ENCODE measurements at places on chromosomes 3 and 15. TPM values are rescaled to one million over a fixed set of nuclear protein-coding genes. Genes with fewer than 3 reads are reported as not detected.
A peak's percentile ranks its signal among the peaks of the same experiment; 100 is the strongest.

GRCh38 chr3:127018306-127018828, 35.5 kb downstream of the PLXNA1 start:
- DNase-seq: no peak

- DNase-seq: no peak
These were observed 276.6 kb downstream of the UACA start for GRCh38 chr15:70486451-70487386.

- DNase-seq: no peak
These were observed 136.3 kb downstream of the IMPG2 start for GRCh38 chr3:101184111-101184510.

GRCh38 chr3:119146578-119147375, 812 bp downstream of the TEX55 start:
- DNase-seq: no peak

DNA sequence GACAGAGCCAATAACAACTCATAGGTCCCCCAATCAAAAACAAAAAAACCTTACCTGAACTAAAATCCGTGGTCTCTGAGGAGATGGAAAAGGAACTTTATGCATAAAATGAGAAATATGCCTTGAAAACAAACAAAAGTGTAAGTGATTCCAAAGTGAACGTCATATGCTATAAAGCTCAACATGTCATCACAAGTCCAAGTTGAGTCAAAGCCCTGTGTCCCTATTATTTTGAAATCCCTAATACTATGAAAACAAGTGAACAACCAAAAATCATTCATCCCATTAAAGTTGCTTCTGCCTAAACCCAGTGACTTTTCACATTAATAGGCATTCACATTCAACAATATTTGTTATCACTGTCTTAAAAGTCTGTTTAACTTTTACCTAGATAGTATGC, 59.4 kb downstream of the DENND4A start:
- no peak for DNase-seq

DNA sequence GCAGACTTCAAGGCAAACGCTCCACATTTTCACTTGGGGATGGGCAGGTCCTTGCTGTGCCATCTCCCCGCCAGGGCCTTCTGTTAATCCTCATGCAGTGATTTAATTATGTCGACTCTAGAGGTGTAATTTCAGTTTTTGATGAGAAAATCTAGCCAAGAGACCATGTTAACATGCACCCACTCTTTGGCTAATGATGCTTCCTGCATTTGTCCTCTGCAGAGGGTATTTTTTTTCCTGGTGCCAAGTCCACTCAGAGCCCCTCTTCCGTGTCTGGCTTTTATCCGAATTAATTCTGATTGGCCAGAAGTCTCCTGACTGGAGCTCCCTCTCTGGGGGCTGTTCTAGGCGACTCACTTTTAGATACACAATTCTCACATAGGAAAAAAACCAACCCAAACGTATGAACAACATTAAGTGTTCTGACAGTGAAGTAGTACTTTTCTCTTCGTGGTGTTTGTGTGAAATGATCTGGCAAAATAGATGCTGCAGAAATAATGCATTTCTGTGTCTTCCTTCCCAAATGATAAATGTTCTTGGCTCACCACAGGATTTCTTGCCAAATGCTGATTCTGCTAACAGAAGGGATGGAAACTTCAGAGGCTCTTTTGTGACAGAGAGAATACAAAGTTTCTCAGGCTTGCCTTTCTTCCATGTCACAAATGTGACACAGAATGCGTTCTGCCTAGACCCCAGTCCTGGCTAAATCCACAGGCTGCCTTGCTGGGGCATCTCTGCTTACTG, 190.0 kb downstream of the CACNA2D3 start:
- no peak for DNase-seq

DNA sequence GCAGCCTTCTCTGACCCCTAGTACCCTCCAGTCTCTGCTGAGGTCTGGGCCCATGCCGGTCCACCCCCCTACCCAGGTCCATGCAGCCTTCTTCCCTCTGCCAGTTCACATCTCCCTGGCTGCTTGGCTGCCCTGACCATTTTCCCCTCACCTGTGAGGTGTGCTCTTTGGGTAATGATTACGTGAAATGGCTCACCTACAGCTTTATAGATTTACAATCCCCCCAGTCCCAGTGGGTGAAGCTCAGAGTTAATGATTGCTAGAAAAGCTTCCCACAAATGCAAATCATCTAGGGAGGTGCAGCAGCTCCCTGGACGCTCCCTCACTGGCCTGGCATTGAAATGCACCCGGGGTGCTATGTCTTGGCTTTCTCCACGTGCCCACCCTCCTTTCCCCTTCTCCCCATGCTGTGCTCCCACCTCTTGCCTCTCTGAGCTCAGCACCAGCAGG, 18.7 kb downstream of the PAQR5 start:
- DNase-seq: no peak

GRCh38 chr3:118525077-118525476, 509.6 kb downstream of the IGSF11 start:
- no peak for DNase-seq

- no peak for DNase-seq
These were observed 43.6 kb upstream of the SRGAP3 start for GRCh38 chr3:9293076-9293475.

DNA sequence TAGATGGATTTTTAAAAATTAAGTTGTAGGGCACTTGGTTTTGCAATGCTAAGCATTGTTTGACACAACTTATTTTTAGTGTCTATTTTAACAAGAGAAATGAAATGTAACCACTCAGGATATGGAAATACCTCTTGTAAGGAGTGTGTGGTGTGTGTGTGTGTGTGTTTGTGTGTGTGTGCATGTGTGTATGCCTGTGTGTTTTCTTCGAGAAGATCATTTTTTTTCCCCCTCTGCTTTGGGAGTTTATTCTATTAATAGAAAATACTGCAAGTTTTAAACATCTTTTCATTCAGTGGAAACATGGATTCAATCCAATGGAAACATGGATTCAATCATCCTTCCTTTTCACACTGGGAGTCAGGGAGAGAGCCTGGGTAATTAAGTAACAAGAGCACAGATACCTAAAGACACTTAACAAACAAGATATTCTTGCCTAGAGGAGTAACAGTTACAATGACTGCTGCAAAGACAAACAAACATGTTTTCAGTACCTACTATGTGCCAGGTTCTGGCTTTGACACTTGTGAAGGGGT, 567.2 kb upstream of the TBL1XR1 start:
- DNase-seq: no peak

- no peak for DNase-seq
These were observed 365.0 kb downstream of the SV2B start for GRCh38 chr15:91465086-91465485.

DNA sequence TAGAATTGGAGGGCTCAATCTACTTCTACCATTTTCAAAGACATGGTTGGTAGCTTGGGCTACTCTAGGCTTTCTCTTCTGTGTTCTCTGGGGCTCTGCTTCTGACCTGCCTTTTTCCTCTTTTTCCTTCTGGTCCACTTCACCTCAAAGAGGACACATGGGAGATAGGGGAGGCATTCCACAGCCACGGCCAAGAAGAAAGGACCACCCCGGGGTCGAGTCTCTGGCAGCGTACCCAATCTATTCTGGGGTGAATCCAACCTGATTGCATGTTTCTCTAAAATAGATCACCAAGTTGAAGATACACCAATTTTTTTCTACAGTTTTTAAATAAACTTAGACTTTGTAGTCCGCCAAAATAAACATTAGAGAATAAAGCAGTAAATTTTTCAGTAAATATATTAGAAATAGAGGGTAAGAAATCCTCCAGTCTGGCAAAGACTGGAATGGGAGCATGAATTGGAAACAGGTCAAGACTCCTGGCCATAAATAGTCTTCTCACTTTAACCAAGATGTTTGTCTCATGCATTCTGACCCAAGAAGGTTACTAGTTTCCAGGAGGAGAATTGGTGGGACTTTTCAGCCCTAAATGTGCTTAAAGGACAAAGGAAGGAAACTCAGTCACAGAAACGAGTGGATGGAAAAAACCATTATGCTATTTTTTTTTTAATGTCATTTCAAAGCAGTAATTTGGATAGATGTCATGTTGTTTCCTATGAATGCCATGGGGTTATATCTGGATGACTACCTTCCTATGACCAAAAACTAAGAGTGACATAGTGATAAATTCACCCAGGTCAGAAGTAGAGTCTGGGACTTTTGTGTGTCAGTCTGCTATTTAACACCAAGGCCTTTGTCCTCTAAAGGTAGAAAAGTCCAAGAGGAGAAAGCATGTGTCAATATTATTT, 71.3 kb upstream of the PHLDB2 start:
- DNase-seq: no peak

GRCh38 chr3:74539876-74540275, 74.6 kb downstream of the CNTN3 start:
- no peak for DNase-seq

DNA sequence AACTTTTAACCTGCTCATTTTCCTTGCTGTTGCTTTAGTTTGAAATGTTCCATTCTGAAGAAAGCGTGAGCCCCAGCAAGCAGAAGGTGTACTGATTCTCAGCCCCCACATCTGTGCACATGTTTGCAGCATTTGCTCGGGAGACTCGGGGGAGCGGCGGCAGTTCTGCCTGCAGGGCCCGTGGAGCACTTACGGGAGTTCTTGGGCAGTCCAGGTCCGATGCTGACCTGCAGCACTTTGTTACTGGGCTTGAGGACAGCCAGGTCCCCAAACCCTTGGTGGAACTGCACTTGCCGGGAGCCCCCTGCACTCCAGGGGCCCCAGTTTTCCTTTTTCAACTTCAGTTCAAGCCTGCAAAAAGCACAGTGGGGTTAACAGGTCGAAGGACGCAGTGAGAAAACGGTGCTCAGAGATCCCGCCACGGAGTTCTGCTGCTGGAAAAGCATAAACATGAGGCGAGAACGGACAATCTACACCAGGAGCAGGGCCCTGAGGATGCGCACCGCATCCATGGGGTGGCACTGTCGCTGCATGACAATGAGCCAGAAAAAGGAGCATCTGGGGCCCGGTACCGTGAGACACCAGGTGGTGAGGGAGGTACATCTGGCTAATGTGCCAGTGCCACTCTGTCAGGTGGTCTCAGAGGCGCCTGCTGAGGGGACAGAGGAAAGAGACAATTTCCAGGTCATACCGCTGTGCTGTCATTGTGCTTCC, 45.6 kb upstream of the LDHAL6B start:
- no peak for DNase-seq

DNA sequence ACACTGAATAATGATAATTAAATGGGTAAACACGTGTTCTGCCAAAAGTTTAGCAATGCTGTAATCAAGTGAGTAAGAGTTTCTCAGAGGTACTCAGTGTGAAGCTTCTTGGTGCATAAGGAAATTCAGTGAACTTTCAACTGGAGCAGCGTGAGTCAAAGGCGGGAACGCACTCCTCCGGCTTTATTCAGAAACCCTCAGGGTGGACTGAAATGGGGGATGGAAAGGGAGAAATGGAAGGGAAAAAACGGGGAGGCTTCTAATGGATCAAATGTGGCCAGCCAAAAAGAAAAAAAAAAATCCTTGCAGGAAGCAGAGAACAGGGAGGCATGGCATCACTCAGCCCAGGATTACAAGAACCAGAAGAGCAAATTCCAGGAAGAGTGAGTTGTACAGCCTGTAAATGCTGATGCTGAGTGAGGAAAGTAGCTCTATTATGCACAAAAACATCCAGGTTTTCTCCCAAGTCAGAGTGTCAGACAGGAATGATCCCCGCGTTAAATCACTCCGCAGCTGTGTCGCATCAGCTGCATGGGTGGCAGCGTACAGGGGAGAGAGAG, 85.3 kb downstream of the ASB7 start:
- no peak for DNase-seq

- no peak for DNase-seq
These were observed 49.1 kb downstream of the DNASE1L3 start for GRCh38 chr3:58161435-58162398.

- no peak for DNase-seq
These were observed 32.4 kb downstream of the GJD2 start for GRCh38 chr15:34722439-34722836.

- DNase-seq: no peak
These were observed 71.0 kb downstream of the CCK start for GRCh38 chr3:42194943-42195510.

- DNase-seq: no peak
These were observed 1337.9 kb upstream of the EPHA6 start for GRCh38 chr3:95476534-95476933.

- DNase-seq: no peak
These were observed 66.4 kb upstream of the MCTP2 start for GRCh38 chr15:94164971-94165370.

DNA sequence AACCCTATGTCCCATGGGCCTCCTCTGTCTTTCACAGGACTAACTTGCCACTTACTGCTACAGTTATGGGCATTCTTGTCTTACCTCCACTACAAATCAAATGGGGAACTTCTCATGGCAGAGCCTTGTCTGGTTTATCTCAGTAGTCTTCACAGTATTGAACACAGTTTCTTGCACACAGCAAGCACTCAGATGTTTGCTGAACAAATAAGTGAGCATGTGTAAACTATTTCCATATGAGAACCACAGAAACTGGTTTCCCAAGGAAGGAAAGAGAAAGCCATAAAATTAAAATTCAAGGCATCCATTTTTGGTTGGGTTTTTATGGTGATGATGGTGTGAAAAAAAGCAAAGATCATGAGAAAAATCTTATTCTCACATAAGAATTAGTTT, 189.2 kb downstream of the MEX3B start:
- no peak for DNase-seq

DNA sequence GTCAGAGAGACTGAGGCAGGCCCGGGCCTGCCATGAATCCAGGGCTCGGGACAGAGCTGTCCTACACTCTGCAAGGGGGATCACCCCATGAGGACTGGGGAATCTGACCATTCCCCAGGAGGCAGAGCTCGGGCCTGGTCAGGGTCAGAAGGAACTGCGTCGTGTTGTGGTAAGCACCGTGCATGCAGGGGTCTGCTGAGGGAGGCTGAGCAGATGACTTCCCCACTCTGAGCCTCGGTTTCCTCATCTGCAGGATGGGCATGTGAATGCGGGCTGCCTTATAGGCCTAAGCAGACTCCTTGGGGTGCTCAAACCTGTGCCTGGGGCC, 61.6 kb upstream of the IQSEC1 start:
- DNase-seq: peak; percentile 25

GRCh38 chr3:191235331-191236314, 36.6 kb downstream of the OSTN start:
- DNase-seq: no peak

GRCh38 chr3:30934208-30934550, 39.7 kb upstream of the GADL1 start:
- DNase-seq: no peak

- no peak for DNase-seq
These were observed 53.4 kb downstream of the PSMD6 start for GRCh38 chr3:63969876-63970275.

- DNase-seq: no peak
These were observed 17.8 kb downstream of the LDHAL6B start for GRCh38 chr15:59224474-59224873.

ROBO2 gene
- 0.95 TPM for total RNA-seq

ADPRH gene
- 2.5 TPM for total RNA-seq

NTRK3 gene
- total RNA-seq: 5.3 TPM

SPINK8 gene
- not detected for total RNA-seq

LMAN1L gene
- total RNA-seq: not detected

DGKG gene
- 1.8 TPM for total RNA-seq

RHOV gene
- 82.0 TPM for total RNA-seq

CHRM5 gene
- not detected for total RNA-seq

COLQ gene
- 0.23 TPM for total RNA-seq

CFAP100 gene
- not detected for total RNA-seq

ATP13A5 gene
- 9.8 TPM for total RNA-seq

LRRC3B gene
- not detected for total RNA-seq

FAM3D gene
- total RNA-seq: 4.0 TPM

WDR93 gene
- not detected for total RNA-seq

TNFAIP8L3 gene
- total RNA-seq: 17.0 TPM

CCDC39 gene
- not detected for total RNA-seq

TPRG1 gene
- 30.9 TPM for total RNA-seq

Measured in suprapubic skin (tissue), 4 donors.